Muscle of leg (tissue), 16 donors: ENCODE measurements at places on chromosomes 3 and 15.

DNA sequence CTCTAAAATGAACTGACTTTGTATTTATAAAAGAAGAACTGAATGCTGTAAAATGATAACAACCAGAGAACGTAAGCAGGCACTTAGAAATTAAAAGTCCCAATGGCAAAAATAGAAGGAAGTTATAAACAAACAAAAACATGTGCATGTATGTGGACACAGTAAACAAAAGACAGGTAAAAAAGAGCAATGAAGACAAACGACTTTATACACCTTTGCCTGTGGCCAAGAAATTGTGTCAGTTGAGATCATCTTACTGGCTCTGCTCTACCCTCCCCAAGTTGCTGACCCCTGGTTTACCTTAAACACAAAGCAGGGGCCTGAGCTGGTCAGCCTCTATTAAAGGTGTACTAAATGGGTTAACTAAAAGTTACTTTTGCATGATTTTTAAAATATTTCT lies 41.7 kb upstream of the GP5 start:
- no peak for DNase-seq

DNA sequence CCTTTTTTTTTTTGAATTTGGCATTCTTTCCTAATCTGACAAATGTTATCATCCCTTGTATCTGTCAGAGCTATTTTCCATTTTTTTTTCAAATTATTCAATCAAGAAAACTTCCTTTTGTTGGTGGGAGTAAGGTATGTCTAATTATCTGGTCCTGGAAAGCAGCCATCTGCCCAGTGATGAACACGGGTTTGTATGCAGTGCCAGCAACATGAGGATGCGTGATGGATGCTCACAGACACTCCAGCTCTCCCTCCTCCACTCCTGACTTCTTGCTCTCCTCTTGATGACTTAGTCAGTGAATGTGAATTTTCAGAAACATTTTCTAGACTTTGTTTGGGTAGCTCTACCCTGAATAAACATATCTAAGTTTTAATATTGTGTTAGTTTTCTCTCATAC lies 79.2 kb downstream of the IL1RAP start:
- no peak for DNase-seq

GRCh38 chr3:186185194-186185787 lies 76.4 kb upstream of the ETV5 start:
- DNase-seq = peak; percentile 74

GRCh38 chr15:60593170-60593478 lies 114.2 kb upstream of the ICE2 start:
- DNase-seq = no peak

- peak; percentile 56 for DNase-seq
These were observed 74.0 kb upstream of the STRIT1 start for GRCh38 chr3:155367506-155367905.

DNA sequence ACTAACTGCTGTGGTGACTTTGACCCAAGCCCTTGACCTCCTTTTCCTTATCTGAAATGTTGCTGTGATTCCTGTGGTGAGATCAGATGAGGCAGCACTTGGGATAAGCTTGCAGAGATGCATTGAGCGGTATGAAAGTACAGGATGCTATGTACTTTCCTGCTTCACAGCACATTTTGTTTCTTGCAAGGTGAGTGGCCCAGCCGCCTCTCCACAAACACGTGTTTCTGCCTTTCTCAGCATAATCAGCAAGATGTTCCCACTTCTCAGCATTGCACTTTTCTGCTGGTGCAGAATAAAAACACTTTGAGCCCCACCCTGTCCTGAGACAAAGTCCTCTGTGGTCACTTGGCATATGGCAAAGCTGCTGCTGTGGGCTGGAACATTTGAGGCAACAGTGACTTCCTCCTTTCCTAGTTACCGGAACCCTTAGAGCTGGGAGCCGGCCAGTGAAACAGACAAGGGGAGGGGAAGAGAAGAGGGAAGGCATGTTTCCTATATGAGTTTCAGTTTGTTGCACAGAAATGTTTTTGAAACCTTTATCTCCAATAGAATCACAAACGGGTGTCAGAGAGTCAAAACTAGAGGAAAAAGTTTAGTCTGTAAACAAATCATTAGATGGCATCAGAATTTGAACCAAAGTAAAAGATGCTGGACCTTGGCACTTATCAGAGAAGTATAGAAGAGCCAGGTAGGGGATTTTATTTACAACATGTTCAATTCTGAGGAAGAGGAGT lies 5.0 kb downstream of the NUDT16 start:
- DNase-seq = peak; percentile 84

DNA sequence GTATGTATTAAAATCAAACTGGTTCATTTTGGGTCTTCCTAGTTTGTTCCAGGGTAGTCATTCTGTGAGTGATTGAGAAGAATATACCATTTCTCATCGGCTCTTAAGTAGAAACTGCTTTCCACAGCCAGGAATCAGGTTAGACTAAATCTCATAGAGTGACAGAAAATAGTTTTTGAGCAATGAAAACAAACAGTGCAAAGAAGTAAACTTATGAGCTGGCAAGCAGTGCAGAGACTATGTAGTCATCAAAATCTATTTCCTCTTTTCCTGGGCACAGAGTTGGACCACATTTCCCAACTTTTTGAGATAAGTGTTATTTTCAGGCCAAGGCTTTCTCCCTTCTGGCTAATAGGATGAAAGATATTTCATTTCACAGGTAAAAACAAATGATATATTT lies 66.5 kb downstream of the UBE3A start:
- DNase-seq = peak; percentile 27

DNA sequence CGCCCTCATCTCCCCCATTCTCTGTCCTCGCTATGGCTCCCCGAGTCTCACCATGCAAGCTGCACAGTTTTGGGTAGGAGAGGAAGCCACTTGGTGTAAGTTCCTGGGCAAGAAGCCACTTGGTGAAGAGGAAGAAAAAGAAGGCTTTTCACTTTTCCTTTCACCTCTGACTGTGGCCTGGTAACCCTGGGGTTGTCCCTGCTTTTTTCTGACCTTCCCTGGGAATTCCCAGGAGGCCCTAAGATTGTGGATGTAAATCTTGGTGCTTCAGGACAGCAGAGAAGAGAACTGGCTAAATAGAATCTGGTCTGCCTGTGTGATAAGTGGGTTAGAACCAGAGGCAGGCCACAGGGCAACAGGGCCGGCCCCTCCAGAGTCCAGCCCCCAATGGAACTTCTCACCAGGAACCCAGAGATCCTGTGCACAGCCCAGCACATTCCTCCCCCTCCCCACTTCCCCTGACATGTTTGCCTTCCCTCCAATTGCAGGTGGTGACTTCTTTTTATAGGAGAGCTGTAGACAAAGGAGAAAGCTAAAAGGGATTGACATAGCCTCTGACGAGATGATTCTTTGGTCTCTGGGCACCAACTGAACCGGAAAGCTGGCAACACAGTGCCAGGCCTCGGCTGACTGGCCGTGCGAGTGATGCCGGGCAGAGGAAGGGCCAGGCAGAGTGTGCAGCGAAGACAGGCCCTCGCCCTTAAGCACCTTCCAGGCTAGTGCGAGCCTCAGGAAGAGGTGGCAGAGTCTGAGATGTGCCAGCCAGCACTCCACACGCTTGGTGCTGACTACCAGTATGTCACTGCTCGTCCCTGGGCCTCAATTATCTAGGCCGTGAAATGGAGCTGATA lies 19.4 kb upstream of the SKOR1 start:
- no peak for DNase-seq

DNA sequence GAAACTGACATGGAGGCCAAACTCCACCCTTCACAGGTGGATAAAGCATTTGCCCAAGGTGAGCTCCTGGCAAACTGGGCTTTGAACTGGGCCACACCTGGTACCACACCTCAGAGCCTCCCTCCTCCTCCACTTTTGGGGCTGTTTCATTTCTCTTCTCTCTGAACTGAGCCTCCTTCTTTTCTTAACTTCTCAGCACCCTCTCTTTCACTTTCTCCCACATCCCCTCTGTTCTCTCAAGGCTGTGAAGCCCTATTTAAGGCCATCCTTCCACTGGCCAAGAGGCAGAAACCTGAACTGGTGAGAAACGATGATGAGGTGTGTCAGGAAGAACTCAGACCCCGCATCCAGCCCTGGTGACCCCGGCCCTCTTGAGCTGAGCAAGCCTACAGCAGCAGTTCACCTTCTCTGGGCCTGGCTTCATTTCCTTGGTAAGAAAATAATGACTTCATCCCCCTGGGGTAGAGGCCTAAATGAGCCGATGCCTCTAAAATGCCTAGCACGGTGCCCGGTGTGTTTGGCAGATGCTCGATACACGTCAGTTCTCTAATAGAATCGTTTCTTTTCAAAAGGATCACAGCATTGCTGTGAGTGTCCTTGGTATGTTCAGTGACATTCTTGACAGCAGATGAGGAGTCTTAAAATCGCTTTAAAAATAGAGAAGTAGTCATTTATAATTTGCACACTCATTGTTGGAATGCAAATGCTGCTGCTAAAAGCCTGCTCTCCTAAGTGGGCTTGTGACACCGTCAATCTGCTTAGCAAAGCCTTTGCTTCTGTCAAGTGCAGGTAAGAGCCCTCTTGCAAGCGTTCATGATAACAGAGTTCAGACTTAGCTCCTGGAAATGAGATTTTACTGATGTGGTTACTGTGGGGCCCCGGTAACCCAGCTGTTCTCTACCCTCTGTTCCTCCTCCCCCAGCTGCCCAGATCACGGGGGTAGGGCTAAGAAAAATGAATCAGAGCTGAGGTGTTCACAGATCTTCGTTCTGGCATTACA lies 97.7 kb upstream of the ATP2B2 start:
- DNase-seq = no peak
